GM23248 (cell line): ENCODE measurements at places on chromosomes 7 and 10. TPM values are rescaled to one million over a fixed set of nuclear protein-coding genes. Genes with fewer than 3 reads are reported as not detected.

Gene TSPAN12
- under 0.01 and 2.0 TPM in 2 replicates for total RNA-seq

Gene KCNIP2
- total RNA-seq = 0.22 TPM in 1 of 2 replicates, not detected in the other

Gene VWDE
- total RNA-seq = not detected in 2 replicates

Gene ADARB2
- total RNA-seq = not detected in 2 replicates

Gene SFR1
- 4.4 and 4.6 TPM in 2 replicates for total RNA-seq

Gene TFPI2
- total RNA-seq = 435 and 654 TPM in 2 replicates

Gene GNG11
- 22.5 and 25.9 TPM in 2 replicates for total RNA-seq

Gene CFAP70
- 0.38 and 0.43 TPM in 2 replicates for total RNA-seq

Gene MGAM2
- not detected in 2 replicates for total RNA-seq
